ENCODE measurements at places on chromosomes 2 and 18.

GRCh38 chr2:23283653-23284052, 101.3 kb upstream of the KLHL29 start:
- DNase-seq, result no peak

DNA sequence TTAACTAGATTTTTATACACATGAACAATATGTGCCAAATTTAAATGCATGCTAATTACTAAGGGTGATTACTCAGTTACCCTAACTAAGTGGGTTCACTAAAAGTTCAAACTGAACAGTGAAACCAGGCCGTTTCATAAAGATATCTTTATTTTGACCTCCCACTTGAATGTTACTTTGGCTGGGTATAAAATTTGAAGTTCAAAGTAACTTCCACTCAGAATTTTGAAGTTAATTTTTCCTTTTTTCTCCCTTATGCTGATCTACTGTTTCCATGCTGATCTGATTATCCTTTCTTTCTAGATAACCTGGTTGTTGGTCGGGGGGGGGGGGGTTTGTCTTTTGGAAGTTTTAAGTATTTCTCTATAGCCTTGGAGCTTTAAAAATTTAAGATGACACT, 25.5 kb upstream of the MAP4K4 start:
- no peak for DNase-seq

DNA sequence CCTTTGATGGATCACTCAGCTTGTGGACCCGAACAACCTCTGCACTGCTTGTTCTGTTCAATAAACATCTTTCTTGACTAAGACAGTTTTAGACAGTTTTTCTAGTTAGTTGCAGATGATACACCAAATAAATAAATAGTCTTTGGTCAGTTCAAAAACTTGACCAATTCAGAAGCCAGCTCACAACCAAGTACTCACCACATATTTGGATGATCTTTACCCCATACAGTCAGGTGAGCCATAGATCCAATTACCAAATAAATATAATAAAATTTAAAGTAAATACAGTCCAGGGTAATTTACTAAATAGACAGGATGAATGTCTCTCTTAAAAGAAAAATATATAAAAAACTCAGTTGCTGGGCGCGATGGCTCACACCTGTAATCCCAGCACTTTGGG, 18.2 kb downstream of the SCN3A start:
- no peak for DNase-seq

- no peak for DNase-seq
Measured at GRCh38 chr2:64987001-64987955, 1.9 kb upstream of the SLC1A4 start.

DNA sequence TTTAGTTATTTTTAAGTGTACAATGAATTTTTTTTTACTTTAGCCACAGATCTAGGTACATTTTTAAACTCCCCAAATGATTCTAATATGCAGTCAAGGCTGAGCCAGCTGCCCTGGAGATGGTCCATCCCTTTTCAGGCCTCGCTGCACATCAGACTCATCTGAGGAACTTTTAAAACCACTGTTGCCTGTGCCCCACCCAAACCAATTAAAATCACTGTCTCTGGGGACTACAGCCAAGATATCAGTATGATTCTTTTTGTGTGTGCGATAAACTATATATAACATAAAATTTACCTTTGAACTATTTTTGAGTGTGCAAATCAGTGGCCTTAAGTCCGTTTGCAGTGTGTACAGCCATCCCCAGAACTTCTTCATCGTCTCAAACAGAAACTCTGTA, 9.1 kb upstream of the MALT1 start:
- no peak for DNase-seq

DNA sequence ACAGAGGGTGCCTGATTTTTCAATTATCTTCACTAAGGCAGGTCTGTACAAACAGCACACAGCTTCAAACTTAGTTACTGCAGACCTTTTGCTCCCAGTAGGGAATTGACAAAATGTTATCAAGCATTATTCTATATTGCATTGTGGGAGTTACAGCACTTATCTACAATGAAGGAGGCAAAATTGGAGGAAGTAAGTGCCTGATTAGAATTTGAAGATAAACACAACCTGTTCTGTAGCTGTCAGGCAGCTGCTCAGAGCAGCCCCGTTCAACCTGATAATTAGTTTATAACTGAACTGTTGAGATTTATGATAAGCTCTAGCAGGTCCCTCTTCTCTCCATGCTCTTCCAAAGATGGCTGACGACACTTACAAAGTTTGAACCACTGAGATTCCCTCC, 364.4 kb upstream of the CYRIA start:
- DNase-seq, result no peak
